Left ventricle myocardium superior (tissue), 1 donor: ENCODE measurements at places on chromosomes 4 and X.

DNA sequence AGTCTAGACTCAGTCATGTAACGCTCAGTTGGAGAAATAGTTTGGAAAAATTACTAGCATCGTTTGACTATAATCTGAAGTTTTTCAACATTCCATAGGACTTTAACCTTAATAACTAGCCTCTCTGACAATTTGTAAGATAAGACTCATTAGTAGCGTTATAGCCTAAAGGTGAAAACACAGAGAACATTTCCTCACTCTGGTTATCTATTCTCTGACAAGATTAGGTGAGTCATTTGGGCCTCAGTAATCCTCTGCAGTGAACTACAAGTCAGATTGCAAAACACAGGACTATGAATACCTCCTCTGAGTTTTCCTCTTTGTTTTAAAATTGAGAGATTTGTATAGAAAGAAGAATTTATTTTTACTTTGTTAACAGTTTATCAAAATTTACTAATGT is 31.8 kb upstream of the PDLIM5 start:
- no peak for DNase-seq

GRCh38 chr4:68348577-68348976 is 1.3 kb downstream of the YTHDC1 start:
- no peak for DNase-seq

- DNase-seq = peak; percentile 29
Measured at GRCh38 chrX:49754233-49754857, 58.6 kb upstream of the PAGE1 start.

DNA sequence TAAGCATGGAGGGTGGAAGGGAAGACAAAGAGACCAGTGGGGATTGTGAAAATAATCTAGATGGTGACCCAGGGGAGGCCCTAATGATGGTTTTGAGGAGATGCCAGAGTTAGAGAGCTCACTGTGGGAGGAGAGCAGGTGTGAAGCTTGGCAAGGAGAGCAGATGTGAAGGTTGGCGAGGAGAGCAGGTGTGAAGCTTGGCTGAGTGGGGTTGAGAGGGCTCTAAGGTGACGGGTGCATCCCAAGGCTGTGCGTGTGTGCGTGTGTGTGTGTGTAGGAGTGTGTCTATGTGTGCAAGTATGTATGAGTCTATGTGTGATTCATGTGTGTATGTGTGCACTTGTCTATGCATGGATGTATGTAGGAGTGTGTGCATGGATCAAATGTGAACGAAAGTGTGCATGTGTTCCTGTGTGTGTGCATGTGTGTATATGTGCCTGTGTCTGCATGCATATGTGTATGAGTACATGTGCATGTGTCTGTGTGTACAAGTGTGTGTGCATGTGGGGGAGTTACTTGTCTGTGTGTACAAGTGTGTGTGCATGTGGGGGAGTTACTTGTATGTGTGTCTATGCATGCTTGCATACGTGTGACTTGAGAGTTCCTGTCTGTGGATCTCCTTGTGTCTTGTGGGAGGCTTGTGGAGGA is 72.0 kb downstream of the EVC start:
- DNase-seq = no peak
